ENCODE measurements at places on chromosomes 1 and 21. TPM values are rescaled to one million over a fixed set of nuclear protein-coding genes. Genes with fewer than 3 reads are reported as not detected.

DNA sequence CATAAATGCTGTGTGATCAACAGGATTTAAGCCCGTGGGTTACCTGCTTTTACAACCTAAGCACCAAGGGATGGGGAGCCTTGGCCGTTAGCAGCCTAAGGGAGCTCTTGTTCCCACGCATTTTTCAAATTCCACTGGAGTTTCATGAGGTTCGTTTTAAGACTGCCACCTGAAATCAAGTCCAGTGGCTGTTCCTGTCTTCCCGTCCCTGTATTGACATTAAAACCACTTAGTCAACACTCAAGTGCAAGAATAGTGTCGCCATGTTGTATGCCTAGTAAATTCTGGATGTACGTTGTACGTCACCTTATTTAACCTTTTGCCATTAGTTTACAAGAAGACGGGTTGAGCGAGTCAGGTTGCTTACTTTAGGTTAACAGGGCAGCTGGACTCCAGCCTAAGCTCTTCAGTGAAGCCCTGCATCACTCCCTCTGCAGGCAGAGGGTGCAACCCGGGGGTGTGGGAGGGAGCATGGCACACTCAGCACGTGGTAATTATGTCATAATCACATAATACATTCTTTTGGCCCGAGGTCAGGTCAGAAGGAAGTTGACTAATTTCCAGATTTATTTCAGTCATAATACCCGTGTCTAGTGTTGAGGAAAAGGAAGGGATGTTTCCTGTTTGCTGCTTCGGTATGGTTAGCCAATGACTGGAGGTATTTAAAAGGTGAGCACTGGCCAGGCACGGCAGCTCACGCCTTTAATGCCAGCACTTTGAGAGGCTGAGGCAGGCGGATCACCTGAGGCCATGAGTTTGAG is 42.5 kb downstream of the CNST start:
- DNase-seq: no peak

DNA sequence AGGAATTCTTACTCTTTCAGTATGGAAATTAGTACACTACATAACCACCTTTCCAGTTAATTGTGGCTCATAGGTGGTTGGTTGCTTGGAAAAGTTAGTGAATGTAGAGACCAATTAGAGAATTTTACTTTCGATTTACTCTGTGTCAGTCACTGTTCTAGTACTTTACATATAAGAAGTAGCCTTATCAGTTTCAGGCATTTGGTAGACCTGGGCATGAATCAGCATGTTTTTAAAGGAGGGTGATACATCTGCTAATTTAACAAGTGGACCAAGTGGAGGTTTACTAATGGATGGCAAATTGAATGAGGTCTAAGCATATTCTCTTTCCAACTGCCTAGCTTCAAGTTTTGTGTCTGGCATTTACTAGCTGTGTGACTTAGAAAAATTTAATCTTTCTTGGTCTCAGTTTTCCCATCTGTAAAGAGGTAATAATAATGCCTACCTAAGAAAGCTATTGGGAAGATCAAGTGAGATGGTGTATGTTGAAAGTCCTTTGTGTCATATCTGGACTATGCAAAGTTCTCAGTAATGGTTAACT is 1158.6 kb downstream of the PLA2G4A start:
- no peak for DNase-seq

DNA sequence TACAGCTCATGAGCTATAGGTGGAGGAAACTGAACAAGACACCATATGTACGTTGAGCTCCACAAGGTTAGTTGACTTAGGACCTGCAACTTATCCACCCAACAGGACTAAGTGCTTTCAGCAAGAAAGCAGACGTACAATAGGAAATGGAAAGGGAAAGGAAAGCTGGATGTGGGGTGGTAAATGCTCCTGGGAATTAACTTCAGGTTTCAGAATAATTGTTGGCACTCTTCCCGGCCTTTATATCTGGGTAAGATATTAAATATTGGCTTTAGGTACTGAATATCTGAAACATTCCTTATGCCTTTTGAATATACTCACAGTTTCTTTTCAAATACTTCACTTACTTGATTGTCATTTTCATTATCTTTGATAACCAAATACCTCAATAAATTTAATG is 36.3 kb downstream of the GLMN start:
- DNase-seq: no peak

DNA sequence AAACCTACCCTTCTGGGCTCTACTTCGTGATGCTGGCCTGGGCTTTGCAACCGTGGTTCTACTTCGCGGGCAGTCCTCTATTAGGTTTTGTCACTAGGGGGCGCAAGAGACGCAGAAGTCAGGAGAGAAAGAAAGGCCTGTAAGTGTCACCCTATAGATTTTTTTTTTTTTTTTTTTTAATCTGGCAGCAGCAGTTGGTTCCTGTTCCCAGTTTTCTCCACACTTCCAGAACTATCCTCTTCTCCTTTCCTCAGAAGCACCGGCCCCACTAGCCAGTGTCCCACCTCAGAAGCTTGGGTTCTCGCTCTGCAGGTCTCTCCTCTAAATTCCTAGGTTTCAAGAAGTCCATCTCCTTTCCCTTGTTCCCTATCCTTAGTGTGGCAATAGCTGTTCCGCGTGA is 9.1 kb upstream of the LCE2D start:
- peak; percentile 35 for DNase-seq

GRCh38 chr21:31898933-31899630 is 26.3 kb downstream of the HUNK start:
- DNase-seq: no peak

DNA sequence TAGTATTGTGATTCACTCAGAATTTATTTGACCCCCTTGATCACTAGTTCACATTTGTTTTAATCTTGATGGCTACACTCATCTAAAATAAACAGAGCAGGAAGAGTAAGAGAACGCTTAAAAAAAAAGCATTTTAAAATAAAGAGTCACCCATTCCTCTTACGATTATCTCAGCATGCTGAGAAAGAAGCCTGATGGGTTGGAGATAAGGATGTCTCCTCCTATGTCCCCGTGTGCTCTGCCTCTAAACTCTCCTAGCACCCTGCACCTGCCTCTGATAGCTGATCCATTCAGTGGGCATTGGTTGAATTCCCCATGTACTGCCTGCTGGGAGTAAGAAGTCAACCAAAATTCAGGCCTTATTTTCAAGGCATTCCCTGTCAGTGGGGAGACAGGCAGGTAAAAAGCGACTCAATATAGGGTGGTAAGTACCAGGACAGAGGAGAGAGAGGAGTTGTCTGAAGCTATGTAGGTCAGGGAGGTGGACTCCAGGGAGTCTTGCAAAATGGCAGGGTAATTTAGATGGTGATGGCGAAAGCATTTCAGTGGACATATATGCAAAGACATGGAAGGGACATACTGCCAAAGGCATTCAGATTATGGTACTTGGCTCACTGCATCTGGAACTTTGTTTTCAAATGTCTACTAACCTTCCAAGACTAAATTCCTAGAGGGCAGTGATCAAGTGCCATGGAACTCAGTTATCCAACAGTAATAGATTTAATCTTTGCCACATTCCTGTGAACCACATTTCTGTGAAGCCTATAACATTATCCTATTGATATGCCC is 18.4 kb downstream of the ELAVL4 start:
- DNase-seq: no peak

DNA sequence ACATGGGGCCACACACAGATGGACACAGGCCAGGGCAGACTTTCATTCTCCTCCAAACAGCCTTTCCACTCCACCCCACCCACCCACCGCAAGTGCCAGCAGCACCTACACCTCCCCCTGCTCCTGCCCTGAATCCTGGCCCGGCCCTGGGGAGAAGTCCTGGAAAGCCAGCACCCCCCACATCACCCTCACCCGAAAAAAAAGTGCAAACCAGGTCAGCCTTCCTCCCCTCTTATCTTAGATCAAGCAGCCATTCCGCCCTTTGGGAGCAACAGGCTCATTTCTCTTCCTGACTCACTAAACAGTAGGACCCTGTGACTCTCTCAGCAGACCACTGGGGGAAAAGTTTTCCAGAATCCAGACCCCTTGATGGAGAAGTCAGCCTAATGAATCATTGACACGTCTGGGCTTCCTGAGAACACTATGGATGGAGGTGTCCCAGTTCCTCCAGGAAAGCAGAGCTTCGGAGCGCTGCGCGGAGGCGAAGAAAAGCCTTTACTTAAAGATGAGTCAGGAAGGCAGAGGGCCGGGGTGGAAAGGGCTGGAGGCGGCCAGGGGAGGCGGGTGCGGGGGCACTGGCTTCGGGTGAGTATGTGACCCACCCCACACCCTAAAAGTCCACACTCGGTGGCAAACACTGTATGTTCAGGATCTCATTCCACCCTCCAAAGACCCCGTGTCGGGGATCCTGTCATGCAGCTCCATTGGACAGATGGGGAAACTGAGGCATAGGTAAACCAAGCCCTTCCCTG is 588.7 kb downstream of the MATN1 start:
- no peak for DNase-seq

Gene CRB1
- not detected for total RNA-seq
